Caki2 (cell line): ENCODE measurements at places on chromosomes 13 and 19. TPM values are rescaled to one million over a fixed set of nuclear protein-coding genes. Genes with fewer than 3 reads are reported as not detected.

GRCh38 chr13:39968646-39969475 is 313.4 kb downstream of the COG6 start:
- DNase-seq: no peak

DNA sequence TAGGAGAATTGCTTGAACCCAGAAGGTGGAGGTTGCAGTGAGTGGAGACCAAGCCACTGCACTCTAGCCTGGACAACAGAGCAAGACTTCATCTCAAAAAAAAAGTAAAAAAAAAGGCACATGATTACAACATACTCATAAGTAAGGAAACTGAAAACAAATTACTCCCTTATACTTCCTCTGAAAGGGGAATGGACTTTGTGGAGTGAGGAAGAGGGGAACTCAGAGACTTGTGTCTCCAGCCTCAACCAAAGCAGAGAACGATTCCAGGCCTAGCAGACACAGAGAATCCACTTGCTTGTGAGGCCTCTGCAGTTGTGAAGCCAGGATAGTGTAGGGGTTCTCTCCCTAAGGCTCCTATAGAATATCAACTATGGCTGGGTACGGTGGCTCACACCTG is 4.3 kb upstream of the LATS2 start:
- no peak for DNase-seq

DNA sequence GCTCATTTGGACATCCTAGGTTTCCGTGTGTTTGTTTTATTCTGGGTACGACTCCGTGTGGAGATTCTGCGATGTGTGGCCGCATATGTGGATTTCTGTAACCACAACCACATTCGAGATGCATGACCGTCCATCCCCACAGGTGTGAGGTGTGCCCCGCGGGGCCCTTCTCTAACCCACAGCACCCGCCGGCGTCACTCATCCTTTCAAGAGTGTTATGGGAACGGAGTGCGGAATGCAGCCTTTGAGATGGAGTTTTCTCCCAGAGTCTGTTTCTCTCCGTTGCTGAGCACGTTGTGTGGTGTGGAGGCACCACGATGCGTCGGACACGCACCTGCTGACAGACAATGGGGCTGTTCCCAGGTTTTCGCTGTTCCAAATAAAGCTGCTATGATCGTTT is 40.0 kb downstream of the C13orf46 start:
- no peak for DNase-seq

DNA sequence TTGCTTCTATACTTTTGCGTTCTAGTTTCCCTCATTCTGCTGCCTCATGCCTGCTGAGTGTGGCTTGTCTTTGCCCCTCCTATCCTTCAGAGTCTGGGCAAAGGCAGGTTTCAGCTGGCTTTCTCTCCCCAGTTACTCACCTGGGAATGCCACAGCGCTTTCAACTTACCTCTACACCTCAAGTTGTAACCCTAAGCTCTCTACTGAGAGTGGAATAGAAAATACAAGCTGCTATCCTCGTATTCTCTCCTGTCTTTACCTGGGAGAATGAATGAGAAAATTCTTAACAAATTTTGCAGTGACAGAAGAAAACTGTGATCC is 316.3 kb upstream of the KLF12 start:
- no peak for DNase-seq

DNA sequence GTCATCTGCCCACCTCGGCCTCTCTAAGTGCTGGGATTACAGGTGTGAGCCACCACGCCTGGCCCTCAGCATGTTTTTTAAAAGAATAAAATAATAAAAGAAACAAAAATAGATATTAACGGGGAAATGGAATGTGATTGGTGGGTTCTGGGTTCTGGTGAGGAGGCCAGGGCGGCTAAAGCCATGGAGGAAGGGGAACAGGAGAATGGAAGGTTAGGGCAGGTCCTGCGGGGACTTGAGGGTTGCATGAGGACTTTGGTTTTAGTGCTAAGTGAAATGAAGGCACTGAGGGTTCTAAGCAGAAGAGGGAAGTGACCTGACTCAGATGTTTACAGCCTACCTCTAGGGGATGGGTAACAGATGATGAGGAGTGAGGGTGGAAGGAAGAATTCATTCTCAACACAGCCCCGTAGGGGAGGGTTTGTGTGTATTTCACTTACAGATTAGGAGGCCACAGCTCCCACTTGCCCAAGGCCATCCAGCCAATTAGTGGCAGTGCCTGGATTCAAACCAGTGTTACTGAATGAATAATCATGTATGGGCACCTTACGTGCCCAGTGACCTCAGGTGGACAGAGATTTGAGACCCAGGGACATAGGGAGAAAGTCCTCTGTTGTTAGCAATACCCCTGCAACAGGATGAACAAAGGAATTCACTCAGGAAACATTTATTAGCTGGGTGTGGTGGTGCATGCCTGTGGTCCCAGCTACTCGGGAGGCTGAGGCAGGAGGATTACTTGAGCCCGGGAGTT is 6.7 kb upstream of the MRPL4 start:
- DNase-seq: no peak

DNA sequence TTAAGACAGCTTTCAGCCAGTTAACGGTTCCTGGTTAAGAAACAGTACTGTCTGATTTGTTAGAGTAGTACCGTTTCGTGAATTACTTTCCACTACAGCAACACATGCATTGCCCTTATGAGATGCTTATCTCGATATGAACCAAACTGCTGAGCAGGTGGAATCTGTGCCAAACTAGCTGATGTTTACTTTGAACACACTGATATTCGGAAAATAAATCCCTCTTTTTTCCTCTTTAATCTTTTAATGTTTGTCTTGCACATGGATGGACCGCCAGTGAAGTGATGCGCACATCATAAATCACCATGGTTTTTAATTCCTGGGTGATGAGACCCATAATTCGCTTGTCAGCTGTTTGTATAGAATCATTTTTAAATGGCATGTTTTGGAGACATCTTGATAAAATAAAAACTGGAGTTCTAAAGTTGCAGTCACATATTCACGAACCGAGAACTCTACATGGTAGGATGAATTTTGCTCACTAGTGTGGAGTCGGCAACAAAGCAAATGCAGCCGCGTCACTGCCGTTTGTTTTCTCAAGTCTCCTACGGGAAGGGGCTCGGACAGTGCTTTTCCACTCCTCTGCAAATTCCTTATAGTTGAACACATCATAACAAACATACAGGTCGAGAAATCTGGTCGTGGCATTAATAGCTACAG is 1.1 kb downstream of the GJA3 start:
- DNase-seq: peak; percentile 38

DNA sequence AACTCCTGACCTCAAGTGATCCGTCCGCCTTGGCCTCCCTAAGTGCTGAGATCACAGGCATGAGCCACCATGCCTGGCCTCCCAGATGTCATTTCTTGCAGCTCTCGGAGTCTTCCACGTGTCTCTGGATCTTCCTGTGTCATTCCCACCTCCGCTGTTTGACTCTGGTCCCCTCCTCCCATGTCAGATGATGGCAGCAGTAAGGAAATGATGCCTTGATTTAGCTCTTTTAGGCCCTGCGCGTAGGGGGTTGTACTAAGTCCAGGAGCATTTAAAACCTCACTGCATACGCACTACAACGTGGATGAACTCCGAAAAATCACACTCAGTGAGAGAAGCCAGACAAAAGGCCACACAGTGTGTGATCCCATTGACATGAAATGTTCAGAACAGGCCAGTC is 113.1 kb downstream of the GNG7 start:
- no peak for DNase-seq

IL4I1 gene
- 8.9 and 9.5 TPM in 2 replicates for total RNA-seq

DNA sequence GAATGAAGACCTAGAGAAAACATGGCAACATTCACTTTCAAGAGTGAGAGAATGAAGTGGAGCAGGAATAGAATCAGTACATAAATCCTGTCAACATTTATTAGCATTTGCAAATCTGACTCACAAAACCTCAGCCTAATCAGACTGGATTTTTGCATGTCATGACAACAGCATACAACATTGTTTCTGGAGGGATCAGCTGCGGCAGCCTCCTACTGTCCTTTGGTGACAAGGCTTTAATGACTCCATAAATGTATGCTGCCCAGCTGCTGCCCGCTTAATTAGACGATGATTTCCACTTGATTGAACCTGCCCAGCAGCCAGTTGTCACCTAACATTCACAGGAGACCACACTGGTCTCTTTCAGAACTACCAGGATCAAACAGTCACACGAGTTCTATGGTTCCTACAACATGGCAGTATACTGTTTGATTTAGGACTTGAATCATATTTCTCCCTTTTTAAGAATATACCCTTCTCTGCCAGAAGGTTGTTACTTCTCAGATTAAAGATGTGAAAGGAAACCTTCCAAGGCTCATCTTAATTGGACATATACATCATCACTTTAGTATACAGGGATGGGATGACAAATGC is 9.3 kb downstream of the EBPL start:
- DNase-seq: no peak

- no peak for DNase-seq
These were observed 133.9 kb upstream of the TMTC4 start for GRCh38 chr13:100808330-100809128.

DNA sequence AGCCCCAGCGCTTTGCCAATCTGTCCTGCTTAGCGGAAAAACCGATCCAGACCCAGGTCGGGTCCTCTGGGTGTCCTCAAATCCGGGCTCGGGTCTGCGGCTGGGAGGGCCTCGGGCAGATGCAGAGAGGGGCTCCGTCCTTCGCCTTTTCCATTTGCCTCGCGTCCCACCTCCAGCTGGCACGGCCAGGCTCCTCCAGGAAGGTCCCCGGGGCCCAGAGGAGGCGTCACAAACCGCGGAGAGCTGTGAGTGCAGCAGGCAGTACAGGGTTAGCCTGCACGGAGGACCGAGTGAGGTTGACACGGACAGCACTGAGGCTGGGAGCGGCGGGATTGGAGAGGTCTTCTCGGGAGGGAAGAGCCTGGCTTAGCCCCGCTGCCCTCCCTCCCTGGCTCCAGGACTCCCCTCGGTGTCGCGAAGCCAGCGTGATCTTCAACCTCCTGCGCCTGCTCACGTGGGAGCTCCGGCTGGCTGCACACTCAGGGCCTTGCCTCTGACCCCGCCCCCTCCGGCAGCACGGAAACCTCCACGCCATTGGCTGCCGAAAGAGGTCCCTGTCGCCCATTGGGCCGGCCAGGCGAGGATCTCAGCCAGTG is 2.8 kb upstream of the IFNL2 start:
- no peak for DNase-seq

GRCh38 chr19:2811221-2811722 is 8.4 kb upstream of the ZNF554 start:
- no peak for DNase-seq

DNA sequence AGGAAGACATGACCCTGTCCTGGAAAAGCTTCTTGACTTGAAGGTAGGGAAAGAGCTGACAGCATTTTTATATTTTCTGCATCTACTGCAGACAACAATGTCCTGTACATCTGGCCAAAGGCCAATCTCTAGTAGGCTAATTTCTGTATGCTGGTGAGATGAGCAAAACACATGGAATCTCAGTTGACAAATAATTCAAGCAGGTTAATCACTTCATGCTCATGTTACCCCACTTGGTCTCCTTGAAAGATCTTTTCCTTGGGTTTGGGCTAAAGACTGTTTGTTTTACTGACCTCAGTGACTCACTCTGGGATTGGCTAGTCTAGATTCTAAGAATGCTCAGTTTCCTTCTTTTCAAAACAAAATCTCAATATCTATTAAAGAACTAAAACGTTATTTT is 298.8 kb downstream of the LMO7 start:
- DNase-seq: no peak

RNF113B gene
- total RNA-seq: not detected in 2 replicates

DNA sequence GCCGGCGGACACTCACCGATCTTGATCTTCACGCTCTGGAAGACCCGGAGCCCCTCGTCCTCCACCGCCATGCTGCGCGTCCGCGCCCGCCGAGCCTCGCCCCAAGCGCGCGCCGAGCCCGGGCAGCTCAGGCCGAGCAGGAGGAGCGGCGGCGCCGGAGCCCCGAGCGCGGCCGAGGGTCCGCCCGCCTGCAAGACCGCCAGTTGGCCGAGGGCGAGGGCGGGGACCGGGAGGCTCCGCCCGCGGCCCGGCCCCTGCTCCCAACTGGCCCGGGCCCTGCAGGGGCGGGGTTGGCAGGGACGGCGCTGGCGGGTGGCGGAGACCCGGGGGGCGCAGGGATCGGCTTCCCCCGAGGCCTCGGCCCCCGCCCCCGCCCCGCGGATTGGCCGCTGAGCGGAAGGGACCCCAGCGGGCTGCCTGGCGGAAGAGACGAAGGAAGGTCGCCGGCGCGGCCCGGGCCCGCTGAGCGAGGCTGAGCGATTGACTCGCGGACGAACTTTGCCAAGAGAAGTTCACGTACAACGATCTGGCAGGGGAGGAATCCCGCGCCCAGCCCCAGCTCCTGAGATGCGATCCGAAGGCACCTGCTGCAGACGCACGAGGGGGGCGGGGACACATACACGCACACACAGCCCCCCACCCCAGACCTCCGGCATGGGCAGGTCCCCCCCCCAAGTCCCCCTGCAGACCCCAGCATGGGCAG is at the start of gene RASA3:
Gene RASA3, minus strand, starts transcription at position 205 of the 703 bp plus-strand sequence. Its CDS starts 134 bp downstream, at position 71.
- DNase-seq: peak; percentile 64

DNA sequence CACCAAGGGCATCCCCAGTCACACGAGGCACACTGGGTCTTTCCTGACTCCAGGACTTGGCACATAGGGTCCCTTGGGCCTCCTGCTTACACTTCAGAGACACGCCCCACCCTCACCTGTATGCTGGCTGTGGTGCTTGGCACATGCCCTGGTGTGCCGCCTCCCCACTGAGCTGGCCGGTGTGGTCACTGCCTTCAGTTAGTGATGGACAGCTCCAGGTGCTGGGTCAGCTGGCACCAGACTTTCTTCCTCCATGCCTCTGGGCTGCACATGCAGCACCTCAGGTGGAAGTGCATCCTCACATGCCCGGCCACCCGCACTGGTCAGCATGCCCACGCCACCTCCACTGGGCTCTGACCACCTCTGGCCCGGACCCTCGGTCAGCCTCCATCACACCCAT is 52.9 kb downstream of the KLF2 start:
- no peak for DNase-seq

FAM216B gene
- not detected in 2 replicates for total RNA-seq

DPF1 gene
- total RNA-seq: 2.3 and 3.0 TPM in 2 replicates

- no peak for DNase-seq
These were observed 109.5 kb downstream of the TBC1D4 start for GRCh38 chr13:75372517-75372916.

DNA sequence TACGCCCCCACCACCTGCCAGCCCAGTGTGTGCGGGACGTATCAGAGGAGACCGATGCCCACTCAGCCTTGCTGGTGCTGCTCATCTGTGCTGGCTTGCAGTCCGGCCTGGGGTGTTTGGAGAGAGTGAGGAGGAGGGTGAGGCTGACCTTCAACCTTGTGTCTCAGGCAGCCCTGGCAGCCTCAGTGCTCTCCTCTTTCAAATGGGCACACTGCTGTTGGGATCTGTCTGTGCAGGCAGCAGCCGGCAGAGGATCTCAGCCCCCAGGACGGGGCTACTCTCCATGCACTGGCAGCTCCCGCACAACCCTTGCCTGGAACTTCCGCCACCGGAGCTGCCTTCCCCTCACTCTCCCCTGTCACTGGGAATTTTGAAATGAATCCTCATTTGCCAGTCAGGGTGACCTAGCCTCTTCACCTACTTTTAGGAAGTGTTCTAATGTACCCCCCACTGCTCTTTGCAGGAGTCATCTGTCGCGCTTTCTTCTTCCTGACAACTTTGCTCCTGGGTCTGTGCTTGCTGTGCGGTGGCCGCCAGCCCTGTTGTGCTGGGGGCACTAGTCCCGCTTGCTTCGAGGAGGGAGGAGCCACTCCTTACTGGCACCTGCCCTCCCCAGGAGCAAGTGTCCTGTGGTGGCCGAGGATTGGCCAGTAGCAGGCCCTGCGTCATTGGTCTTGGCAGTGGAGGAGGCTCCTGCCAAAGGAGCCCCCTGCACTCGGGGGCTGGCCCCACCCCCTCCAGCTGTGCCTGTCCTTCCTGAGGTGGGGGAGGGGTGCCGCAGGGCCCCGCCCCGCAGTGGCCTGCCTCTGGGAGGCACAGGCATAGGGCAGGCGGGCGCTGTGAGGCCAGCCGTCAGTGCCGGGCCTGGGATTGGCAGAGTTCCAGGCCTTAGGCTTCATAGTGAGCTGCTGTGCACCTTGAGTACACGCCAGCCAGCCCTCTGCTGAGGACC is 53.4 kb downstream of the TSSK6 start:
- peak; percentile 13 for DNase-seq
